ENCODE measurements at places on chromosomes 1 and 21. TPM values are rescaled to one million over a fixed set of nuclear protein-coding genes. Genes with fewer than 3 reads are reported as not detected.
A peak's percentile ranks its signal among the peaks of the same experiment; 100 is the strongest.

The OR2T2 gene
- not detected for total RNA-seq

- DNase-seq: no peak
These were observed 4.7 kb downstream of the GART start for GRCh38 chr21:33537212-33537611.

- no peak for DNase-seq
These were observed 111.4 kb downstream of the CACHD1 start for GRCh38 chr1:64581135-64581842.

GRCh38 chr21:23743821-23744220 is 1863.5 kb downstream of the MRPL39 start:
- DNase-seq: no peak

The CD84 gene
- total RNA-seq: 13.7 TPM

The MYOC gene
- not detected for total RNA-seq

- DNase-seq: peak; percentile 84
These were observed at the start of gene SLC45A1 for GRCh38 chr1:8317647-8318381. Gene SLC45A1, plus strand, starts transcription at chr1:8318114. Its CDS starts 6,216 bp downstream, at chr1:8324330.

The TUFT1 gene
- 2.9 TPM for total RNA-seq

- DNase-seq: no peak
These were observed 112.8 kb downstream of the DHRS3 start for GRCh38 chr1:12505231-12505630.

- no peak for DNase-seq
These were observed 10.0 kb downstream of the FAM163A start for GRCh38 chr1:179753061-179753460.

The SLC9C2 gene
- not detected for total RNA-seq

GRCh38 chr1:6022193-6022592 is 23.5 kb upstream of the KCNAB2 start:
- DNase-seq: no peak

The BTBD19 gene
- total RNA-seq: 6.0 TPM

The STUM gene
- total RNA-seq: not detected

DNA sequence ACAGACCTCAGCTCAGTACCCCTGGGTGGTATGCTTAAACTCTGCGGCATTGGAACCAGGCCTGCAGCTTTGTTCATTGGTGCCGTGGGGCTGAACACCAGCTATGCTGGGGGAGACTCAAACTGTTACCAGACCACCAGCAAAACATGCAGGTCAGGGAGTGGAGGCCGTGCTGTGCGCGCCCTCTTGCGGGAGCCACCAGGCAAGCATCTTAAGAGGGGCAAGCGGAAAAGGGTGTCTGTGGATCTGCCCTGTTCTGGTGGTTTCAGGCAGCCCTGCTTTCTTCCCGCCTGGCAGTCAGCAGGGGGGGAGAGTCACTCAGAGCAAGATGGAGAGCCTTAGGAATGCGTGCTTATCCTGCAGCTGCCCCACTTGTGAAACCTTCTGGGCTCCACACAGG is 276.9 kb upstream of the ZRANB2 start:
- no peak for DNase-seq

The MIXL1 gene
- not detected for total RNA-seq

DNA sequence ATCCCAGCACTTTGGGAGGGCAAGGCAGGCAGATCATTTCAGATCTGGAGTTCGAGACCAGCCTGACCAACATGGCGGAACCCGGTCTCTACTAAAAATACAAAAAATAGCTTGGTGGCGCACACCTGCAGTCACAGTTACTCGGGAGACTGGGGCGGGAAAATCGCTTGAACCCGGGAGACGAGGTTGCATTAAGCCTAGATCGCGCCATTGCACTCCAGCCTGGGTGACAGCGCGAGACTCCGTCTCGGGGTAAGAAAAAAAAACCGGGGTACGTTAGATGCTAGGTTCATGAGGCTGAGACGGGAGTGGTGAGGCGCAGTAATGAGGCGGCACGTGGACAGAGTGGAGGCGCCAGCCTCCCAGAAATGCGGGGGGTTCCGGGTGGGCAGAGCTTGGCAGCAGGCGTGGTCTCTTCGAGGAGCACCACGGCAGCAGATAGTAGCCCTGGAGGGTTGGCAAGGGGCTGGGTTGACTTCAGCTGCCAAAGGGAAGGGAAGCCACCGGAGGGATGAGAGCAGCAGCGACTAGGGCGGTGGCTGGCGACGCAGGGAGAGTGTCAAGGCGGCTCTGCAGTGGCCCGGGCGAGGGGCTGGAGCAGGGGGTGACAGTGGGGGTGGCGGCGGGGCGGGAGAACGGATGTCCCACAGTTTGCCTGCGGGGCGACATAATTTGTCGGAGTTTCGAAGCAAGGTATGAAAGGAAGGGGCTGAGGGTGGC is 832 bp downstream of the MRPL20 start:
- peak; percentile 38 for DNase-seq

DNA sequence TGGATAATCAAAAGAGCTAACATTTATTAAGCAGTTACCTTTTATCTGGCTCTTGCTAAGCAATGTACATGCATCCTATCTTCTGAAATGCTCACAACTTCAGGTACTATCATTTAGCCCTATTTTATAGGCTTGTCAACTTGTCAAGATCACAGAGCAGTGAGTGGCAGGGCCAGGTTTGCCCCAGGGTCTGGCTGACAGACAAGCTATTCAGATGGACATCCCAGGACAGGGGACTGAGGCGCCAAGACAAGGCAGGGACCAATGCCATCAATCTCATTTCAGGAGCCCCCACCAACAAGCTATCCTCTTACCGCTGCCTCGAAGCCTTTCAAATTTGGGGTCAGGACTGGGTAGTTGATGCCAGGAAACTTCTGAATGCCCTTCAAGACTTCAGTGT is 8.9 kb downstream of the HMGCL start:
- DNase-seq: no peak

- DNase-seq: no peak
These were observed 33.4 kb upstream of the PTPRC start for GRCh38 chr1:198605406-198605805.

DNA sequence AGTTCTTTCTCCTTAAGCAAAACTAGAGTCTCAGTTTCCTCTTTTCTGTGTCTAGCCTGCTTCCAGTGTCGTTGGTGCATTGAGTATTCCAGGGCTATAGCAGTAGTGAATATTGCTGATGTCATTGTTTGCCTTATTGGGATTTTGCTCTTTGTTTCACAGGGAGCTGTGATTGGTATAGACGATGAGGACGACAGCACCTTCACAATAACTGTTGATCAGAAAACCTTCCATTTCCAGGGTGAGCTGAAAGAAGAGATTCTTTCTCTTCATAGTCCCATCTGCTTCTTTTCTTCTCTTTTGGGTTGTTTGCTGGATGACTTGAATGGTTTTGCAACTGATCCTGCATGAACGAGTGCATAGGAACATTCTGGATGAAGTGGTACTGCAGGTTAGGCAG is 52.4 kb downstream of the OSBPL9 start:
- DNase-seq: no peak

The ARHGEF2 gene
- 135 TPM for total RNA-seq

The MYBPHL gene
- not detected for total RNA-seq

- DNase-seq: no peak
These were observed 158.3 kb downstream of the KAZN start for GRCh38 chr1:14756589-14757285.

The ADORA1 gene
- not detected for total RNA-seq

The PTGFR gene
- total RNA-seq: not detected

DNA sequence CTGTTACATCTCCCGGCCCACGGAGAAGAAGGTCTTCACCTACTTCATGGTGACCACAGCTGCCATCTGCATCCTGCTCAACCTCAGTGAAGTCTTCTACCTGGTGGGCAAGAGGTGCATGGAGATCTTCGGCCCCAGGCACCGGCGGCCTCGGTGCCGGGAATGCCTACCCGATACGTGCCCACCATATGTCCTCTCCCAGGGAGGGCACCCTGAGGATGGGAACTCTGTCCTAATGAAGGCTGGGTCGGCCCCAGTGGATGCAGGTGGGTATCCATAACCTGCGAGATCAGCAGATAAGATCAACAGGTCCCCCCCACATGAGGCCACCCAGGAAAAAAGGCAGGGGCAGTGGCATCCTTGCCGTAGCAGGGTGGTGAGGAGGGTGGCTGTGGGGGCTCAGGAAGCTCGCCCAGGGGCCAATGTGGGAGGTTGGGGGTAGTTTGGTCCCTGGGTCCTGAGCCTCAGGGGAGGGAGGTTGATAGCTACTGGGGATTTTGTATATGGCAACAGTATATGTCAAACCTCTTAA is 2.3 kb downstream of the GJB4 start:
- no peak for DNase-seq

DNA sequence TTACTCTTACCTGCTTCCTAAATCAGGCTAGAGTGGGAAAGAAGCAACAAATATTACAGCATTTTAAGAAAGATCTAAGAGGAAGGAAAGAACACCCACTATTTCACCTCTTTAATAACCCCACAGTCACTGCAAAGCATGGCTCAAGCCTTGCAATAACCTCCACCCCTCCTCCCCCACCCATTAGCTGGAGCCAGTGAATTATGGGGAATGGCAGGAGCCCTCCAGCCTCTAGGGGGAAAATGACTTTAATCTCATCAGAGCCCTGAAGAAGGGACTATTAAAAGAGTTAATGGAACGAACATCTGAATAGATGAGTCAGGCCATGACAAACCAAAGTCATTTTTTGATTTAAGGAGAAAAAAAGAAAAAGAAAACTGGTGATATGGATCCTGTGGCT is 630.7 kb upstream of the PLXNA2 start:
- DNase-seq: no peak
